ENCODE measurements at places on chromosomes 3 and 15. TPM values are rescaled to one million over a fixed set of nuclear protein-coding genes. Genes with fewer than 3 reads are reported as not detected.

DNA sequence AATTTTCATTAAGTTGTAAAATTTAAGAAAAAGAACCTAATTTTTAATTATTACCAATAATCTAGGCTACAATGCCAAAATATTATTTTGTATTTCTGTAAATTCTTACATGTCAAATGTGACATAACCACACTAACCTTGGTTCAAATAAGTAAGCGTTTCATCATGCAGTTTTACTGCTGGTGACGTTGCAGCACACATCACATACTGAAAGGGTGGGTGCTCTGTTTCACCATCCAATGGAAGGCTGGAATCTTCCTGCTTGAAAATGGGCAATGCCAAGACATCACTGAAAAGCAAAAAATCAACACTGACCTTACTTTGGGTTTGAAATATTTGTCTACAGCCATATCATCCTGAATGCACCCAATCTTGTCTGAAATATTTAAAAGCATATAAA, 14.8 kb downstream of the UBP1 start:
- peak; percentile 17 for DNase-seq

- DNase-seq, result peak; percentile 96
Measured at GRCh38 chr3:106345353-106346027, 476.7 kb upstream of the CBLB start.

- DNase-seq, result no peak
Measured at GRCh38 chr3:72682936-72683452, 165.3 kb downstream of the SHQ1 start.

GRCh38 chr3:123329636-123330340, 119.1 kb downstream of the ADCY5 start:
- no peak for DNase-seq

GRCh38 chr15:77059786-77060361, 11.0 kb downstream of the TSPAN3 start:
- no peak for DNase-seq

- DNase-seq, result no peak
Measured at GRCh38 chr15:29799859-29800258, 22.4 kb downstream of the TJP1 start.

DNA sequence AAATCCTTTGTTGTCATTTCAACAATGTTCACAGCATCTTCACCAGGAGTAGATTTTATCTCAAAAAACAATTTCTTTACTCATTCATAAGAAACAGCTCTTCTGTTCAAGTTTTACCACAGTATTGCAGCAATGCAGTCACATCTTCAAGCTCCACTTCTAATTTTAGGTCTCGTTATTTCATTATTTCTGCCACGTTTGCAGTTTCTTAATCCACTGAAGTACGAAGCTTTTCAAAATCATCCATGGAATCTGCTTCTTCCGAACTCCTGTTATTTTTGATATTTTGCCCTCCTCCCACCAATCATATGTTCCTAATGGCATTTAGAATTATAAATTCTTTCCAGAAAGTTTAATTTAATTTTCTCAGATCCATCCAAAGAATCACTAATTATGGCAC, 12.6 kb upstream of the OR5K1 start:
- no peak for DNase-seq

DNA sequence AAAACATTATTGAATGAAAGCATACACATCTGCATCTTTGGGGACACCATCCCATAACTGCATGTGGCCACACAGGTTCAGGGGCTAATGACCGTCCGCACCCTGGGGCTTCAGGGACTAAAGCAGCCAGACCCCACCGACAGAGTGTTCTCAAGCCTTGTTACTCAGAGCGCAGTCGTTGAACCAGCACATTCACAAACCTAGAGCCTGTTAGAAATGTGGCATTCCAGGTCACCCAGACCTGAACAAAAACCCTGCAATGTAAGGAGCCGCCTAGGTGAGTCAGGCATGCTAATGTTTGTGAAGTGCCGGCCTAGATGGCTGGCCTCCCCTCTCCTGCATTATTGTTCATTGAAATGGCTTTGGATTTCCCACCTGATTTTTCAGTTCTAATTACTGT, 52.3 kb upstream of the HACD2 start:
- DNase-seq, result no peak

DNA sequence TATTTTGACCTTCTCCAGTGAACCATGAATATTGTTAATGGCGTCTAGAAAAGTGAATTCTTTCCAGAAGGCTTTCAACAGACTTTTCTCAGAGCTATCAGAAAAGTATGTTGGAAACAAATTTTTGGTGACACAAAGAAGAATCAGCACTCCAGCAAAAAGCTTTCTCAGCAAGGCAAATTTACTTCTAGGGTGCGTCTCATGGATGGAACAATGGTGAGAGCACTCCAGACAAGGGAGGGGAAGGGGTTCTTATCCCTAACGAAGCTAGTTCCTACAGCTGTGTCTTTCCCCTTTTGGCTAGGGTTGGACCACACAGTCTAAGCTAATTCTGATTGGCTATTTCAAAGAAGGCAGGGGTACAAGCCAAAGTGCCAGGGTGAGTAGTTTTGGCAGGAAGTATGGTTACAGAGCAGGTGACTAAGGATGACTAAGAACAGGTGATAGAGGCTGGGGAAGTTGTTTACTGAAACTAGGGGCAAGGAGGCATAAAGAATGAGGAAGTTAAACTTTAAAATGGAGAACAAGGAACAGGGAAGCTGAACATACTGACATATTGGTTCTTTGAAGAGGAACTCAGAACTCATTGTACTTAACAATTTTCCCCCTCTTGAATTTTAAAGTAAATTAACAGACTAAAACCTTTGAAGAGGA, 959.8 kb downstream of the NAALADL2 start:
- no peak for DNase-seq

DNA sequence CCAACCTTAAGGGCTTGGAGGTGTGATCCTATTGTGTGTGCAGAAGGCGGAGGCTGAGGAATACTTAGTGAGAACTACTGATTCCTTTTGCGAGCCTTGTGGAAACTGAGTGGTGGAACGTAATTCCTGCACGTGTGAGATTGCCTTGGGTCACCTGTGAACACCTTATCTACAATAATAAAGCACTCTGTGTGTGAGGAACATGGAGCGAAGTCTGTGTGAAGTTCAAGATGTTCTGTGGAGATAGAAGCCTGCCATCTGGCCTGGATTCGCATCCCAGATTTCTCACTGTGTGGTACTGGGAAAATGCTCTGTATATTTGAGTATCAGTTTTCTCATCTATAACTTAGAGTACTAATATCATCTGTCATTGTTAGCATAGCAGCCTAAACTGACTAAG, 179.5 kb upstream of the PDZRN3 start:
- no peak for DNase-seq

GRCh38 chr3:192906940-192907339, 10.7 kb downstream of the MB21D2 start:
- DNase-seq, result no peak

DNA sequence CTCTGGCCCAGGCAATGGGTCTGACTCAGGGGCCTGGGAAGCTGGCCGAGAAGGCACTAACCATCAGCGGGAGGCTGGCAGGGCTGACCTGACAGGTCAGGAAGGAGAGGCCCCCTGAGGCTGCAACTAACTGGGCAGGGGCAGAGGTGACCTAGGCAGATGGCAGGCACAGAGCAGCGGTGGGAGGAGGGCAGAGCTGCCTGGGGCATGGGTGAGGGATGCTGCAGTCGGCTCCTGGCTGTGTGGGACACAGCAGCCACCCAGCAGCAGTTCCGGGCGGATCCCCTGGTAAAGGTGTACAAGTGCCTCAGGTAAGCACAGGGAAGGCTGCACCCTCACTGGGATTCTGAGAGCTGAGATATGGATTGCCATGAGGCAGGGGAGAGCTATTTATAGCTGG, 236.1 kb downstream of the OCA2 start:
- no peak for DNase-seq

- no peak for DNase-seq
Measured at GRCh38 chr3:105516972-105517371, 150.3 kb downstream of the ALCAM start.

GRCh38 chr15:60673166-60673565, 194.2 kb upstream of the ICE2 start:
- DNase-seq, result no peak

GRCh38 chr3:89699229-89699628, 591.8 kb downstream of the EPHA3 start:
- no peak for DNase-seq

GRCh38 chr15:49215768-49216739, 46.0 kb downstream of the GALK2 start:
- no peak for DNase-seq

DNA sequence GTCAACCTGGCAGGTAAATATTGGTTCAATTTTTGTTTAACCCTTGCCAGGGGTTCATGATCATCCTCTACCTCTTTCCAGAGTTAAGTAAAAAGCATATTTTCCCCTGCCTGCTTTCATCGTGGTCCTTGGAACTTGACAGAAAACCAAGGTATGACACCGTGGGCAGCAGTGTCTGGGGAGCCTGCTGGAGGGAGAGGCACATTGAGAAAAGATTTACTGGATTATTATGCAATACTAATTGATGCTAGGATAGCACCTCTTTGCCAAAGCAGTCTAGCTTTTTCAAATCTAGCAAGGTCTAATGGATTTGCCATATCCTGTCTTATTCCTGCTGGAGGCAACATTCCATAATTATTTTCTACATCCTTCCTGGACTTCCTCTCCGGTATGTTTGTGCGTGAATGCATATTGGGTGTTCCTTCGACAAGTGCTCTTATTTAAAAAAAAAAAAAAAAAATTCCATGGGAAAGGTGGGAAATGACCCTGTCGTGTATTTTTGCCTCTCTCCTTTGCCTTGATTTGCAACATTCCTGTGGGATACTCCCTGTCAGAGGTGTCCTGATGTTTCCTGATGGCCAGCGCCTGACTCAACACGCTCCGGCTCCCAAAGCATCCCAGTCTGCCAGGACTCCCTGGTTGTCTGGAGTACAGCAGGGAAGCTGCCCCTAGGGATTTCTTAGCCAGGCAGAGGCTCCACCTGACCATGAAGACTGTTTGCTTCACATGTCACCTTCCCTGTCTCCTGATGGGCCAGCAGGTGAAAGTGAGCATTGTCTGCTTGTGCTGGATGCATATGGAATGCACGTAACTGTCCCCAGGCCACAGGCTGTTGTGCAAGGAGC, 6.3 kb downstream of the BHLHE40 start:
- peak; percentile 72 for DNase-seq

GRCh38 chr15:91965501-91966193, 112.1 kb downstream of the SLCO3A1 start:
- DNase-seq, result peak; percentile 76

The ARPP21 gene
- 0.90 TPM for total RNA-seq

The TEX55 gene
- total RNA-seq, result not detected

The OSBPL10 gene
- 6.7 TPM for total RNA-seq

The GLDN gene
- total RNA-seq, result 13.3 TPM

The WDR72 gene
- not detected for total RNA-seq

The CCR8 gene
- not detected for total RNA-seq

The GOLGA6L7 gene
- total RNA-seq, result not detected

The PRTG gene
- total RNA-seq, result 0.45 TPM

The ITIH4 gene
- total RNA-seq, result not detected

The ULK3 gene
- total RNA-seq, result 17.7 TPM

The IQCF6 gene
- not detected for total RNA-seq

The ACKR4 gene
- total RNA-seq, result 11.4 TPM

All from fibroblast of the aortic adventitia (primary cell).